H1 (cell line): ENCODE measurements at places on chromosomes 2 and 18.

GRCh38 chr2:240161087-240161750 is 20.8 kb upstream of the OTOS start:
- no peak for DNase-seq

DNA sequence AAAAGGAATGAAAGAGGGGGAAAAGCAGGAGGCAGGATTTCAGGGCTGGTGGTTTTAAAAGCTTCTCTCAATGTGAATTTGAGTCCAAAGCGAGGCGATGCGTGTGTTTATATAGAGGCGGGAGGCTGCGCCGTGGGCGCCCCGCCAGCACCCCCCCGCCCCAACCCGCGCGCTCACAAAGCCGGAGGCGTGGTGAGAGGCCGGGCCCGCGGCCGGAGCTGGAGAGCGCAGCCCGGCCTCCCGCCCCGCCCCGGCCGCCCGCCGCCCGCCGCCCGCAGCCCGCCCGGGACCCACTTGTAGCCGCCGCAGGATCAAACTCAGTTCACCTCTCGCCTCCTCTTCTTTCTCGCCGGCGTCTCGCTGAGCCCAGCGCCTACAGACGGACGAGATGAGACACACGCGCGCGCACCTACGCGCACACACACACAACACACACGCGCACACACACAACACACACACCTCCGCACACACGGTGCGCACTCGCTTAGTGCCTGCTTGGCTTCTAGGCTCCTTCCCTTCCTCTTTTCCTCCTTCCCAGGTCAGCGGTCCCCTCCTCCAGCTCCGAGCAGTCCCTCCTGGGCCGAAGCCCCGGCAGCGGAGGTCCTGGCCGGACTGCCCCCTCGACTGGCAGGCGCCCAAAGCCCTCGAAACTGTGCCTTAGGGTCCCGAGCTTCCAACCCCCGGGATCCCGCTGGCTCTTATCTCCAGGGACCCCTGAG is 1.3 kb upstream of the CYP26B1 start:
- peak; percentile 78 for DNase-seq

DNA sequence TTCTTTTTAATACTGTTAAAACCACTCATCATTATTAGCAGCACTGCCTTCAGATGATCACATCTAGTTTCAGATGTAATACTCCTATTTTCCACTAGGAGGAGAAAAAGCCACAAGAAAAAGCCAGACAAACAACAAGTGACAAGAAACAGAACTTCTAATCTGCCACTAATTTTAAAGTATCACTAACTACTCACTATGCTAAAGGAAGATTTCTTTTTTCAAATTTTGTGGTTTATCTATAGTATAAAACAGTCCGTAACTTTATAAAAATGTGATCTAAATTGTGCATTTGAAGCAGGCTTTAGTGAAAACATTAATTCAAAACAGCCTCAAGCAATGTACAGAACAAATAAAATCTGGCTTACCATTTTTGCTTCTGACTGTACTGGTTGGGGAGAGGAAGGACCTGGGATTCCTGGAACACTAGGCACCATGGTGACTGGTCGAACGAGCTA is 56.8 kb downstream of the ATF2 start:
- no peak for DNase-seq

DNA sequence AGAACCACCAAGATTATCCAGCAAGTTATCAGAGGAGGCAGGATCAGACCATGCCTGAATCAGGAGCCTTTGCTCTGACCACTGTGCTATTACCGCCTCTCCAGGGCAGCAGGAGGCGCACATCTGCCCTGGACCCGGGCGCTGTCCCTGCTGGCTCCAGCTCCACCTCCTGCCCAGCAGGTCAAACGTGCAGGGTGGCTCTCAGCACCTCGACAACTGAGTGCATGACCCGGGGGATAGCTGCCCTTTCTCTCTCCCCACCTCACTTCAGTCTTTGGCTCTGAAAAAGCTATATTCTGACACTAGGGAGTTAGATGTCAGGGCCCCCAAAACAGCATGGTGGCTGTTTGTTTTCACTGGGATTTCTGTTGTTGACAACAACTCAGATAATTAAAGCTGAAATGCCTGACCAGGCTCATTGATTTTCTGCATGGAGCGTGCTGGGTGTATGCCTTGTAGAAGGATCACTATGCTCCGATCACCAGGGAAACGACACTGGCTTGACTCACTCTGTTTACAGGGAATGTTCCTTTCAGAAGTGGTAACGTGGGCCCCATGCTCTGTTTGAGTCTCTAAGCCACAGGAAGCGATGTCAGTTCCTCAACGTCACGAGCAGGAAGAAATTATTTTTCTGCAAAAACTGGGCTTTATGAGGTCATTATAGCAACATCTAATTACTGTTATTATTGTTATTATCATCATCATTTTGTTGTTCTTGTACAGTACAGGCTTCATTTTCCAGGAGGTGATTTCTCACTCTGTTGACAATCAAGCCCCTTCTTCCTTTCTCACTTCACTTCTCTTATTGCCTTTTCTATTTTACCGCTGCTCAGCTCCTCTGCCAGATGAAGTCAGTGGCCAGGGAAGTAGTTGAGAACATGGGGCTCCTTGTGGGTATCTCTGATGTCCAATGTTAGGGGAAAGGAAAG is 125.6 kb downstream of the PLB1 start:
- no peak for DNase-seq

GRCh38 chr2:127069003-127069402 is 38.0 kb downstream of the BIN1 start:
- no peak for DNase-seq

DNA sequence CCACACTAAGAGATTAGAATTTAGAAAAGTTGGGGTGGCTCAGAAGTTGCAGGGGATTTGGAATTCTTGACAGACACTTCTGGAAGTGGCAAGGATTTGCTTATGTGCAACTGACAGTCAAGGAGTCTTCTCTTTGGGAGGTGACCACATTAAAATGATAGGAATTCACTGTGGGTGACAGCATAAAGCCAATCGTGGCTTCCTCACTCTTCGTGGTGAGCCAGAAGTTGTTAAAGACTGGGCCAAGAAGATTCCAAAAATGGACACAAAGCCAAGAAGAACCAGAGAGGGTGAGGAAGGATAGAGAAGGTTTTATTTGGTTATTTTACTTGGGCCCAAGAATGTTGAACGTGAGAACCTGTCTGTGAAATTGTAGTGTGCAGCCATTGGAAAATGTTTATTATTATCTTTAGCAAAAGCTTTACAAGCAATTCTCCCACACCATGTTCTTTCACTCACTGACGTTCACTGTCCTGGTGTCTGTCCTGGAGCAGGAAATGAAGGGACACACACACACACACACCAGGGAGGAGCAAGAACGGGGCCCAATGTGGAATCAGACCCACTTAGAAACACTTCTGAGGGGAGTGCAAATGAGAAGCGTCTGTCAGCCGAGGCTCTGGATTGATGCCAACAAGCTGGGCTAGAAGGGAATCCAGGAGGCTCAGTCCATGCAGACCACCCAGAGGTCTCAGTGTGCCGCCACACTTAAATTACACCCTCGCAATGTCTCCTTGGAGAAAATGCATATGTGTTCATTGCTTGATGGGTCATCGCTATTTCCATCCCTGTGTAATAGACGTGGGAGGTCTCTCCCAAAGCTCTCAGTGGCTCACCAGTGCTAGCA is 37.2 kb downstream of the STEAP3 start:
- no peak for DNase-seq

DNA sequence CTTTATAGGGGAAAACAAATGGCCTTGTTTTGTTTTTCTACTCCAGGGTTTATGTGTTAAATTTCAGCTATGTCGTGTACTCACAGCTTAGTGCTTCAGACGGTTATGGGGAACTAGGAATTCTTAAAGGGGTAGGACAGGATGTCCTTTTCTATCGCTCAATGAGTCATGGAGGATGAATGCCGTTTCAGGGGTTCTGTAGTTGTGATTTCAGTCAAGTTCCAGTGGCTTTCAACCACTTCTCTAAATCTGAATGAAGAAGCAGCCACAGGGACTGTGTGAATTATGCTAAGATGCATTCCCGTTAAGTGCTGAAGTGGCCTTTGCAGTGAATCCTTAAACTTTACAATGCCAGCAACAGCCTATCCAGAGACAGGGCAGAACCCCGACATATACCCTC is 1231.7 kb upstream of the ZEB2 start:
- no peak for DNase-seq

GRCh38 chr2:14550658-14551057 is 81.9 kb upstream of the LRATD1 start:
- DNase-seq = no peak

DNA sequence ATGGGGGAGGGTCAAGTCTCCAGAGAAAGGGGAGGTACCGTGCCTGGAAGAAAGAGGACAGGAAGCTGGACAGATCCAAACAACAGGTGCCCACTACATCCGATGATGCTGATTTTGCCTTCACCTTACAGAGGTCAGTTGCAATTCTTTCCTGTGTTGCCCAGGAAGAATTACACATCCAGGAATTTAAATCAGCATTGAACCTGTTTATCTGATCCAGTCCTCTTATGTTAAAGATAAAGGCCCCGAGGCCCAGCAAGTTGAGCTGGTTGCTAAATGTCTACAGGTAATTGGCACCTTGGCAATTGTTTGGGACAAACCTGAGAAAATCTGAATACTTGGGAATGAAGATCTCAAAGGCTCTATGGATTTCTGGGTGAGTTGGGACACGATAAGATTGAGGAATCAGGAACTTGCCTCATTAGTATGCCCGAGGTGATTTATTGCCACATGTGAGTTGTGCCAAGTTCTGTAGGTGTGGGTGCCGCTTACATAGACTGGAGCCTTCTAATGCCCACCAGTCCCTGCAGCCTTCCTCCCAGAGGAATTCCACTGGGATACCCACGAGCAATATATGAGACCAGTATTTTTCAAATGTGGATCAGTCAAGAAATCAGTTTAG is 6.9 kb upstream of the CNNM4 start:
- no peak for DNase-seq

DNA sequence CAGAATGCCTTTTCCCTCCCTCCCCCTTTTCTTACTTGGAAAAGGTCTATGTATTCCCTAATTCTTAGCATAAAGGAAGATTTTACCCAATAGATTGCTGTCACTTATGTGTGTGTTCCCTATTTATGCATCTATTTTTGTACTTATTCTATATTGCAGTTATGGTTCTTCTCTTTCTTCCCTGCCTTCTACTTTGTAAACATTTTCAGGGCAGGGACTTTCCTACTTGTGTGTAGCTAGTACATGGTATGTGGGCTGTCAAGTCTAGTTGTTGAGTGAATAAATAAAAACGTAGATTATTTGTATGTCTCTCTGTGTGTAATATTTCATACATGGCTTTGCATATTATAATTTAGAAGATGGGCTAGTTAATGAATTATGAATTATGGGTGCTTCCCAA is 45.3 kb downstream of the PSMD14 start:
- DNase-seq = no peak

GRCh38 chr2:219459460-219460311 is 25.0 kb downstream of the SPEG start:
- DNase-seq = peak; percentile 94

DNA sequence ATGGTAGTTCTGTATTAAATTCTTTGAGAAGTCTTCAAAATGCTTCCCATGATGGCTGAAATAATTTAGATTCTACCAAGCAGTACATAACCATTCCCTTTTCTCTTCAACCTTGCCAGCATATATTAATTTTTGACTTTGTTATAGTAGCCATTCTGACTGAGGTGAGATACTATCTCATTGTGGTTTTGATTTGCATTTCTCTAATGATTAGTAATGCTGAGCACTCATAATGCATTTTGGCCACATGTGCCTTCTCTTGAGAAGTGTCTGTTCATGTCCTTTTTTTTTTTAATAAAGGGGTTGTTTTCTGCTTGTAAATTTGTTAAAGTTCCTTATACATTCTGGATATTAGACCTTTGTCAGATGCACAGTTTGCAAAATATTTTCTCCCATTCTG is 173.9 kb downstream of the CALCRL start:
- DNase-seq = no peak

DNA sequence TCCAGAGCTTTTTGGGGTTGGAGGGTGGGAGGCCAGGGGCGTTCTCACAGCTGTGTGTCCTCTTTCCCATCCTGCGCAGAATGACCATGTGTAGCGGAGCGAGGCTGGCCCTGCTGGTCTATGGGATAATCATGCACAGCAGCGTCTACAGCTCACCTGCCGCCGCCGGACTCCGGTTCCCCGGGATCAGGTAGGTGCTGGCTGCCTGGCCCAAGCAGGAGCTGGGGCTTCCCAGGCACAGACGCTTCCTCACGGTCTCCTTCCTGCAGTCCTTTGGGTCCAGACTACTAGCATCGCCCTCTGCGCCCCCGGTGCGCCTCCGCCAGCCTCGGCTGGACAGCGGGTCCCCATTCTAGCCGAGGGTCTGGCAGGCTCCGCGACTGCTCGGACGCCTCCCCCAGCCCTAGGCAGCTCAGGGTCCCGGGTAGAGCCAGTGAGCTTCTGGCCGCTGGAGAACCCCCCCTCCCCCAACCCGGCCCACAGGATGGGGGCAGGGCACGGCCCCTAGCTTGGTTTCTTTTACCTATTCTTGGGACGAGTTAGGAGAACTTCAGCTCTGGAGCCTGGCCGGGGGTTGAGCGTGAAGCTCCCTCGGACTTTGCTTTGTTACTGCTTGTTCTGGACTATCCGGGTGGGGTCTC is 756 bp downstream of the ADCYAP1 start:
- DNase-seq = peak; percentile 63

DNA sequence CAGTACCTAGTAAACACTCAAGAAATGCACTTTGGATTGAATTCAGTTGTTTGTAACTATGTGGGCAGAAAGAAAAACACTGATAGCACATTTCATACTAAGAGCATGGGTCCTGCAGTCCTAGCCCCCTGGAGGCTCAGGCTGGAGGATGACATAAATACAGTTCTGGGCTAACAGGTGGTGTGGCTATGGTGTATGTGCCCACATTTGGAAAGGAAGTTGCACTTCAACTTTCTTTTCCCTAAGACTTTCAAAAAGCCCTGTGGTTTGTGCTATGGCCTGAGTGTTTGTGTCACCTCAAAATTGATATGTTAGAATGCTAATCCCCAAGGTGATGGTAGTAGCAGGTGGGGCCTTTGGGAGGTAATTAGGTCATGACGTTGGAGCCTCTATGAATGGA is 218.2 kb downstream of the CDCA7 start:
- DNase-seq = no peak

DNA sequence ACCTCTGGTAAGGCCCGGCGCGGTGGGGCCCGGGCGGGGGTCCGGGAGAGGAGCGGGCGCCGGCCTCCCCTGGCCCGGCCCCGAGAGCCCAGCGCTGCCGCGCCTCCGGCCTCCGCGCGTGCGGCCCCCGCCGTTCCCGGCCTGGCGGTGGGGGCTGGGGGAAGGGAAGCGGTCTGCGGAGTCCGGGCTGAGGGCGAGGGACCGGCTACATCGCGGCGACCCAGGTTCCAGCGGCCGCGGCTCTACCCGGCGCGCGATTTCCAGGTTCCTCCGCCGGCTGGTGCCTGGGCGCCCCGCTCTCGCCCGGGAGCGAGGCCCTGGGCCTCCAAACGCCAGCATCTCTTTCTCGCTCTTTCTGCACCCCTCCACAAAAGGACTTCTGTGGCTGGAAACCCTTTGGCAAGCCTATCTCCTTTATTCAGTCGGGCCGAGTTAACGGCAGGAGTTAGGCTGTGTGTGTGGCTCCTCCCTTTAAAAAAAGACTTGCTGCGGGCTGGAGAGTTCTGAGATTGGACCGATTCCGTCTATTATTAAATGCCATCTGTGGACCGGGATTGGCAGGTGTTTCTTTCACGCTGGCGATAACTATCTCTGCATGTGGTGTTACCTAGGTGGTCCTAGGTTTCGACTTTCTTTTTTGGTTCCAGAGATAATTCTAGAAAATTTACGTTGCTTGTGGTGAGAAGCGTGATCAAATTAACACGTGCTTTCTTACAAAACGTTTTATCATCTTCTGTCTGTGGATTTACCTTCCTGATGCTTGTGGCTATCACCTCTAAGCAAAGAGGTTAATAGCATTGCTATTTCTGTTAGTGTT is 592 bp downstream of the ME2 start:
- DNase-seq = no peak

- DNase-seq = no peak
These were observed 138.5 kb upstream of the CDH20 start for GRCh38 chr18:61194726-61195125.

GRCh38 chr2:111640480-111640879 is 243.5 kb downstream of the ANAPC1 start:
- no peak for DNase-seq
